ENCODE measurements at places on chromosomes 12 and 14.

- no peak for DNase-seq
Measured at GRCh38 chr14:37438444-37438843, 156.6 kb downstream of the FOXA1 start.

GRCh38 chr12:113207613-113208040, 13.6 kb upstream of the TPCN1 start:
- no peak for DNase-seq

- no peak for DNase-seq
Measured at GRCh38 chr14:67941456-67942018, 122.0 kb downstream of the RAD51B start.

DNA sequence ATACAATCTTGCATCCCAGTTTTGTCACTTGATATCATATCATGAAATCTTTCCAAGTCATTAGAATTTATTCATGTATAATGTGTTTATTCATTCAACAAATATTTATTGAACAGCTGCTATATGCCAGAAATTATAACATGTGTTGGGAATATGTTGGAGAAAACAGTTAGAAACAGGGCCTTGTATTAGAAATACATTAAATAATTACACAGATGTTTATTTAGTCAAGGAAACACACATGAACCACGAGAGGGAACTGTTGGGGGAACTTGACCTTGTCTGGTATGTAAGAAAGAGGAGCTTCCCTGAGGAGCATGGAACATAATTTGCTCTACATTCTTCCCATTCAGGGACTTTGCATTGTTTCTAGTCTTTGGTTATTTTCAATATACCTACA, 191.7 kb upstream of the FRMD6 start:
- DNase-seq = no peak

- no peak for DNase-seq
Measured at GRCh38 chr14:91119556-91120311, 5.9 kb downstream of the DGLUCY start.

- DNase-seq = no peak
Measured at GRCh38 chr12:86186449-86186848, 69.7 kb downstream of the MGAT4C start.

DNA sequence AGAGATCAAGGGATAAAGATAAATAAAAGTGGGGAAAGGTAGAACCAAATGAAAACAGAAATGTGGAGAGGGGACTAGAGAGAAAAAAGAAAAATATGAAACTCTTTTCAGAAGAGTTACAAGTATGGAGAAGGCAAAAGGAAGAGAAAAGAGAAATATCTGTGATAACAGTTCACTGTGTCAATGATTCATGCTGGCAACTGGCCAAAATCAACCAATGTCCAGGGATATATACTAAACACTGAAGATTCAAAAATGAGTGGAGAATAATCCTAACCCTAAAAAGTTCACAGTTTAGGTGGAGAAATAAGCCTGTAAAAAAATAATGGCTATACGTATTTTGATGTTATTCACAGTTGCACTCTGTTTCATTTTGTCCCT, 372.3 kb upstream of the KITLG start:
- no peak for DNase-seq

GRCh38 chr12:112013601-112014402, 576 bp downstream of the ERP29 start:
- DNase-seq = peak; percentile 16

DNA sequence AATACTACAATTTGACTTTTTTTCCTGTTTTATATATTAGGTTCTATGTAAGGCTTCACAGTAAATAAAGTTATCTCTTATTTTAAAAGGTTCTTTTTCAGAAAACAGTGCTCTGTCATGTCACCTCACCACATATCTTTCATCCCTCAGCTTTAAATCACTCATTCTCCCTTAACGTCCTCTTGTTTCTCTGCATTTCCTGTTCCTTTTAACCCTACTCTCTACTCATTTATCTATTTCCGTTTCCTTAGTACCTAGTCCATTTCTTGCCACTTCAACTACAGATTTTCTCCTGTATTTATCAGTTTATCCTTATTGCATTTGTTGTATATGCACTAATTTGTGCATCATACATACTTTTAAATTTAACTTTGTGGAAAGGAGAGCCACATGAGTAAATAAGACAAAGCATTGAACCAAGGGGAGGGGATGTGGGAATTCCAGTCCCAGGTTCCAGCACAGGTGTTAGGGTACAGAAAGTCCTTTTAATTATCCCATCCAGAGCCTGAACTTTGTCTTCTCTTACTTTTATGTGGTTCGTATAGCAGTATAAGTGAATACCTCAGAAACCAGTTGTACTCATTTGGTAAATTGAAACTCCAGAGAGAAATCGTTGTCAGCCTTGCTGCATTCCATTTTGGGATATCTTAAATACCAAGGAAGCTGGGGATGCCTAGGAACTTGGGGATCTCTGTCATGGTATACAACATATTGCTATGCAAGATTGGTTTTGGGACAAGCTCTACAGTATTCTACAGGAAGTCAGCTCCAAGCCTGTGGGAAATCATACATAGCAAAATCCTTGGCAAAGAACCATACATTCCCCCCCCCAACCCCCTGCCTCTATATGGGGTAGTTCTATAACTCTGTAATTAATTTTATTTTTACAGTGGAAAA, 120.5 kb downstream of the DIP2B start:
- DNase-seq = no peak

- DNase-seq = no peak
Measured at GRCh38 chr12:90128526-90128925, 419.9 kb upstream of the ATP2B1 start.

DNA sequence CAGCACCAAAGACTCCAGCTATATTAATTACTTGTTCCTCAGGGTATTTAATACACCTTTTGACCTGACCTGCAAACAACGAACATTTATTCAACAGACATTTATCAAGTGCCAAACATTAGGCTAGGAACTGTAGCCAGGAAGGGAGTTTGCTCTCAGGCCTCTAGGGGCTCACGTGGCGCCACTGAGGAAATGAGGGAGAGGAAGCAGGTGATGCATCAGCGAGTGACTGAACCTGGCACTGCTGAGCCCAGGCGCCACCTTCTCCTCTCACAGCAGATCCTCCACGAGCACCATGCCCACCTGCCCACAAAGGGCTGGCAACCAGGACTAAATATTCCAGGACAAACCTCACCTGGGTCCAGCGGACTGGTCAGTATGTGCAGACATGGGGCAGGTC, 50.2 kb downstream of the SETD3 start:
- no peak for DNase-seq

DNA sequence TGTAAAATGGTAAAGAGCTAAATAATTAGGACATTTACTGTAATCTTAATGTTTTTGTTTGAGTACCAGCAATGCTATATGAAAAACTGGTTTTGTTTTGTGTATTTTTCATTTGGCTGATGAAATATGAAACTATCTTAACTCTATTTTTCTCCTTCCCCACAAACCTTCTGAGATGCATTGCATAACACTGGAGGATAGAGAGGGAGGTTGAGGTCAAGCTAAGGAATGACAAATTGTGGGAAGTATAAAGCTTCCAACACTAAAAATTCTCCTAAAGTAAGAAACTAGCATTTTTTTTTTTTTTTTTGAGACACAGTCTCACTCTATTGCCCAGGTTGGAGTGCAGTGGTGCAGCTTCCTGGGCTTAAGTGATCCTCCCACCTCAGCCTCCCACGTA, 31.5 kb upstream of the SRP54 start:
- no peak for DNase-seq

- DNase-seq = no peak
Measured at GRCh38 chr12:46475972-46476645, 103.5 kb upstream of the SLC38A2 start.

All from DMS 273 treated with DMSO at 0.1 percent for 48 hours (cell line).